NCI-H2171 treated with DMSO at 0.1 percent for 48 hours (cell line): ENCODE measurements at places on chromosomes 1 and 21.

- DNase-seq = no peak
These were observed 8.7 kb downstream of the NPHP4 start for GRCh38 chr1:5983361-5984103.

DNA sequence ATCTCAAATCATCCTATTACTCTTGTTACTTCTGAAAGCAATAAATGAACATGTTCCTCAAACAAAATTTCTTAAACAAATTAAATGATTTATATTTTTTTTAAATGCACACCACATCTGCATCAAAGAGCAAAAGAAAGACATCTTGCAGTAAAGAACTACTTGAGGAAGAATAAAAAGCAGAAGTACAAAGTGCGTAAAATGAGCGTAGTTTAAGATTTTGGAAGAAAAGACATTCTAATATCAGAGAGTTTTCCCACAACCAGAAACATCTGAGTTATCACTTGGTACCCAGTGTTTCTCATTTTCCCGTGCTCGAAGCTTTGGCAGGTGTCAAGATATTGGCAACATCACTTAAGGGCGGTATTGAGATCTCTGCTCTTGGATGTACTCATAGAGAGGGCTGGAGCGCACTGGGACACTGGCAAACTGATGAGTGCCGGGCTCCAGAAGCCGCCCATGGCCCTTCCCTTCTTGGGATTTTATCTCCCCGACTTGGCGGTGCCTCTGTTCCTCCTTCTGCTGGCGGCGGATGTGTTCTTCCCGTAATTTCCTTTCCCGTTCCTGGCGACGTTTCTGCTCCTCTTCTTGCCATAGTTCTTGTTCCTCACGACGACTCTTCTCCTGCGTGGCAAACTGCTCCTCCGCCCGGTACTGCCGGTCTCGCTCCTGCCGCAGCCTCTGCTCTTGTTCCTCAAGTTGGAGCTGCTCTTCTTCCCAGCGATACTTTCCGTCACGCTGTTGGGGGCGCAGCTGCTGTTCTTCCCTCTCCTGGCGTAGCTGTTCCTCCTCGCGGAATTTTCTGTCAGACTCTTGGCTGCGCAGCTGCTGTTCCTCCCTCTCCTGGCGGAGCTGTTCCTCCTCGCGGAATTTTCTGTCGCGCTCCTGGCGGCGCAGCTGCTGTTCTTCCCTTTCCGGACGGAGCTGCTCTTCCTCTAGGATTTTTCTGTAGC lies 7.9 kb downstream of the TCHH start:
- DNase-seq = no peak

DNA sequence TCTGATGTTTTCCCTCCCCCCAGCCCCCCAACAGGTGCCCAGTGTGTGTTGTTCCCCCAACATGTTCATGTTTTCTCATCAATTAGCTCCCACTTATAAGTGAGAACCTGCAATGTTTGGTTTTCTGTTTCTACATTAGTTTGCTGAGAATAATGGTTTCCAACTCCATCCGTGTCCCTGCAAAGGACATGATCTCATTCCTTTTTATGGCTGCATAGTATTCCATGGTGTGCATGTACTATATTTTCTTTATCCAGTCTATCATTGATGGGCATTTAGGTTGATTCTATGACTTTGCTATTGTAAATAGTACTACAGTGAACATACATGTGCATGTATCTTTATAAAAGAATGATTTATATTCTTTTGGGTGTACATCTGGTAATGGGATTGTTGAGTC lies 24.6 kb downstream of the ZNF678 start:
- DNase-seq = no peak

DNA sequence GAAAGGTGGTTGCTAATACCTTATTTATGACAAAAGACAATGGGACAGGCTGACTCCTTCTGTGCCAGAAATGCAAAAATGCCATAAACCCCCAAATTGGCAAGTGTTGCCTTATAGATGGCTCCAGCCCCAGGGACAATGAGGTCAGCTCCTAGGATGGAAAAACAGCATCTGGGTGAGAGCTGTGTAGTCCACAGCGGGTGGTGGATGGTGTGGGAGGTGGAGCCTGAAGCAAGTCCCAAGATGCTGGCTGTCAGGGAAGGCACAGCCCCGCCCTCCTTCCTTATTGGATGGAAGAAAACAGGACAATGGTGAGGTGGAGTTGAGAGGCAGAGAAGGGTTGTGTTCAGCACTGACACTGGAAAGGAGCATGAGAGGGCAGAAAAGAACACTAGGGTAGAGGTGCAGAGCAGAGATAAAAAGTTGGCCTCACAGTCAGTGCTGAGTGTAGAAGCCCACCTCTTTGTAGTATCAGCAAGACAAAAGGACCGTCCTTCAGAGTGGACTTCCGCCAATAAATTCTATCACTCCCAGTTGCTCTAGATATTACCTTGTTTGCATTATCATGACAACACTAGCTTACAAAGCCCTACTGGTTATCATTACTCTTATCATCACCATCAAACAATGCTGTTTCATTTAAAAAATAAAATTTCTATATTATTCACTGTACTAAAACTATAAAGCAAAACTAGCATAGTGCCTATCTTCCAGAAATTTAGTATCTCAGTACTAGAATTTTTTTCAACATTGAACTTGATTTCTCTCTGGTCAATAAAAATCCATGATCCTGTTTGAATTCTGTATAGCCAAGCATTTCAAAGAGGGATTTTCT lies 3.7 kb upstream of the SDE2 start:
- peak; percentile 57 for DNase-seq

GRCh38 chr21:16592381-16592780 lies 862.6 kb downstream of the USP25 start:
- DNase-seq = no peak

- no peak for DNase-seq
These were observed 1468.5 kb upstream of the B3GALT2 start for GRCh38 chr1:194654956-194655355.

- peak; percentile 38 for DNase-seq
These were observed 25.7 kb downstream of the CAMK1G start for GRCh38 chr1:209609041-209609790.

DNA sequence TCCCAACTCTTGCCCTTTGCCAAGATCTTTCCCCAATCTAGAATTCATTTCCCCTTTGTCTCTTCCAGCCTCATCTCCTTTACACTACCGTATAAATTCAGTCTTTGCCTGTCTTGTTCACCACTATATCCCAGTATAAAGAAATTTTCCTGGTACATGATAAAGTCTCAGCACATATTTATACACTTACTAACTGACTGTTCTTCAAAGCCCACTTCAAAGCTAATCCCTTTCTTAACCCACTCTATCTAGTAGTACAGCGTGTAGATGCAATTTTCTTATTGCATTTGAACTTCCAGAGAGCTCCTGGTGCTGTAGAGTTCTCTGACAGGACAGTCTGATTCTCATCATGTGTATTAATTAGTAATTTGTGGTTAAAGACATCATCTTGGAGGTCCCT lies 78.1 kb downstream of the LRRC53 start:
- no peak for DNase-seq

- no peak for DNase-seq
These were observed 15.6 kb upstream of the IL10 start for GRCh38 chr1:206787891-206788290.

DNA sequence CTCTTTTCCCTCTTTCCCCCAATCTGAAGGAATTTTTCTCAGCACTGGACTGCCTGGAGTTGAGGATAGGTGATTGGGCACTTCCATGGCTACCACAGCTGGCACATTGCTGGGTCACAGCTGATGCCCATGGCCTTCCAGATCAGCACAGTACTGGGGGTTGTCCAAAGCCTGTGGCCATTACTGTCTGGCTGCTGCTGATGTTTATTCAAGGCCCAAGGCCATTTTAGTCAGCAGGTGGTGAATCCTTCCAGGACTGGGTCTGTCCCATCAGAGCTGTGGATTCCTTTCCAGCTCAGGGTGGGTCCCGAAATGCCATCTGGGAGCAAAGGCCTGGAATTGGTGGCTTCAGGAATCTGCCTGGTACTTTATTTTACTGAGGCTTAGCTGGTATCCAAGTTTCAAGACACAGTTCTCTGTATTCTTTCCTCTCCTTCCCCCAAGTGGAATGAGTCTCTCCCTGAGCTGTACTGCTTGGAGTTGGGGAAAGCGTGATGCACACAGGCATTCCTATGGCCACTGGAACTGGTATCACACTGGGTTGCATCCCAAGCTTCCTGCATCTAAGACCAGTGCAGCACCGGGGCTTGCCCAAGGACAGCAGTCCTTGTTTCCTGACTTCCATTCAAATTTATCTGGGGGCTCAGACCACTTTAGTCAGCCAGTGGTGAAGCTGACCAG lies 19.1 kb downstream of the GPR88 start:
- DNase-seq = no peak

GRCh38 chr1:185917646-185918045 lies 183.5 kb downstream of the HMCN1 start:
- no peak for DNase-seq

DNA sequence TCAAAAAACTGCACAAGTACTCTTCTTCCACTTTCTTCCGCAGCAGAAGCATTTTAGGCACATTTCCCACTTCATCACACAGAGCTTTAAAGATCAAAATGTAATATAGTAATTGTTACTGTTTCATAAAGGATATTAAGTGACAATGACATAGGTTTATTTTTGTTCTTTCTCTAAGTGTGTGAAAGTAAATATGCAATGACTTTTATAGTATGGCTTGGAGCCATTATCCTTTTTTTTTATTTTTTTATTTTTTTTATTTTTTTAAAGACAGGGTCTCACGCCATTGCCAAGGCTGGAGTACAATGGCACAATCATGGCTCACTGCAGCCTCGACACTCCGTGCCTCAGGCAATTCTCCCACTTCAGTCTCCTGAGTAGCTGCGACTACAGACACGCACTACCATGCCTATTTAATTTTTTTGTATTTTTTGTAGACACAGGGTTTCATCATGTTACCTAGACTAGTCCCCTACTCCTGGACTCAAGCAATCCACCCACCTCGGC lies 7.0 kb downstream of the TRIM33 start:
- DNase-seq = no peak

- DNase-seq = no peak
These were observed 137.4 kb upstream of the CSF3R start for GRCh38 chr1:36620142-36620541.

GRCh38 chr1:29083317-29084195 lies 40.1 kb downstream of the TMEM200B start:
- DNase-seq = no peak

GRCh38 chr1:40075266-40075665 lies 21.8 kb downstream of the PPT1 start:
- no peak for DNase-seq

GRCh38 chr1:8019229-8019620 lies 6.9 kb downstream of the ERRFI1 start:
- no peak for DNase-seq

DNA sequence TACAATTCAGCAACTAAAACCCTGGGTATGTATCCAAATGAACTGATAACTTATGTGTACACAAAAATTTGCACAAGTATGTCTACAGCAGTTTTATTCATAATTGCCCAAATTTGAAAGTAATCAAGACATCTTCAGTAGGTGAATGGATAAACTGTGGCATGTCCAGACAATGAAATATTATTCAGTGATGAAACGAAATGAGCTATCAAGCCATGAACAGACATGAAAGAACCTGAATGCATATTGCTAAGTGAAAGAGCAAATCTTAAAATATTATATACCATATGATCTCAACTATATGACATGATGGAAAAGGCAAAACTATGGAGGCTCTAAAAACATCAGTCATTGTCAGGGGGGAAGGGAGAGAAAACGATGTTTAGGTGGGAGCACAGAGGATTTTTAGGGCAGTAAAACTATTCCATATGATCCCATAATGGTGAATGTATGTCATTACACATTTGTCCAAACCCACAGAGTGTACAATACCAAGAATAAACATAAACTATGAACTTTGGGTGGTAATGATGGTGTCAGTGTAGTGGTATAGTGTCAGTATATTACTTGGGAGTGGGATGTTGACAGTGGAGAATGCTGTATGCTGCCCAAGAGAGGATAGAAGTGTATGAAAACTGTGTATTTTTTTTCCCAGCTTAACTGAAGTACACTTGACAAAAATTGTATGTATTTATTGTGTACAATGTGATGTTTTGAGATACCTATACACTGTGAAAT lies 92.8 kb upstream of the PPP2R5A start:
- no peak for DNase-seq

GRCh38 chr1:114130213-114130612 lies 23.5 kb downstream of the SYT6 start:
- DNase-seq = no peak

- DNase-seq = no peak
These were observed 65.4 kb upstream of the LYST start for GRCh38 chr1:235932090-235932510.

DNA sequence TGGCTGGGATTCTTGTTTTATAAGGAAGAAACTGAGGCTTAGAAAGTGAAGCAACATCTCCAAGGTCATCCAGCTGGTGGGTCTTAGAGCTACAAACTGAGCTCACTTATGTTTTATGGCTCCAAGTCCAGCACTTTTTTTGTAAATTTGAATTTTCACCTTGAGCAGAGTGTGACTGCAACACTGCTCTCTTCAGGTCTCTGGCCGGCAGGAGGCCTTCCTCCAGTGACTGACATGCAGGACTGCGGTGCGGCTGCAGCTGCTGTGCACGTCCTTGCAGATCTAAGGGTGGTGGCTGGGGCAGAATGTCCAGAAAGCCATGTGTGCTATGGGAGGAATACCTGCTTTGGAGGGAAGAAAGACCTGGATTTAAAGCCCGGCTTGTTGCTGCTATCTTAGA lies 284.2 kb upstream of the POU3F1 start:
- DNase-seq = no peak

- no peak for DNase-seq
These were observed 44.3 kb downstream of the PEX14 start for GRCh38 chr1:10519016-10519417.

DNA sequence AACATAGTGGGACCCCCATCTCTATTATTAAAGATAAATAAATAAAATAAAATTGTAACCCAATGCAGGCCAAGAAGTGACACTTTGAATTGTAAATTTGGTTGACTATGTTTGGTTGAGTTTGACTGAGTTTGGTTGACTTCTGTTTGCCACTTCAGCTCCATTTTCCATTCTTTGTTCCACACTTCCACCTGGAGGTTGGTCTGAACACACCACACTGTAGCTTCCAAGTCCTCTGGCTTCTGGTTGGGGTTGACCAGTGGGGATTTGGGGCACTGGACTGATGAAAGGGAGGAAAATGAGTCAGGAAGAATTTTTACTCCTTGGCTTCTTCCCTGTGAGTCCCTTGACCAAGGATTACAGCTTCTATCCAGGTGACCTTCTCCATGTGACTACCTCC lies 40.6 kb upstream of the DIPK1A start:
- no peak for DNase-seq

DNA sequence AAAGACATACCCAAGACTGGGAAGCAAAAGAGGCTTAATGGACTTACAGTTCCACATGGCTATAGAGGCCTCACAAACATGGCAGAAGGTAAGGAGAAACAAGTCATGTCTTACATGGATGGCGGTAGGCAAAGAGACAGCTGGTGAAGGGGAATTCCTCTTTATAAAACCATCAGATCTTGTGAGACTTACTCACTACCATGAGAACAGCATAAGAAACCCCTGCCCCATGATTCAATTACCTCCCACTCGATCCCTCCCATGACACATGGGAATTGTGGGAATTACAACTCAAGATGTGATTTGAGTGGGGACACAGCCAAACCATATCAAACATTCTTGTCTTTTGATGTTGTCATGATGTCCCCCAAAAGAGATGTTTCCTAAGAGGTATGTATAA lies 103.3 kb downstream of the DUSP10 start:
- DNase-seq = no peak
